ENCODE measurements at places on chromosomes 2 and 18.

GRCh38 chr2:138356178-138356577, 145.4 kb upstream of the SPOPL start:
- DNase-seq = peak; percentile 69

- no peak for DNase-seq
These were observed 24.6 kb downstream of the ARL6IP6 start for GRCh38 chr2:152743002-152743401.

GRCh38 chr2:102340778-102341177, 14.8 kb upstream of the IL18R1 start:
- no peak for DNase-seq

- no peak for DNase-seq
These were observed 27.3 kb downstream of the KCNF1 start for GRCh38 chr2:10939058-10939457.

GRCh38 chr2:162103443-162104009, 29.5 kb upstream of the DPP4 start:
- peak; percentile 69 for DNase-seq

- no peak for DNase-seq
These were observed 24.1 kb downstream of the CD302 start for GRCh38 chr2:159773886-159774285.

DNA sequence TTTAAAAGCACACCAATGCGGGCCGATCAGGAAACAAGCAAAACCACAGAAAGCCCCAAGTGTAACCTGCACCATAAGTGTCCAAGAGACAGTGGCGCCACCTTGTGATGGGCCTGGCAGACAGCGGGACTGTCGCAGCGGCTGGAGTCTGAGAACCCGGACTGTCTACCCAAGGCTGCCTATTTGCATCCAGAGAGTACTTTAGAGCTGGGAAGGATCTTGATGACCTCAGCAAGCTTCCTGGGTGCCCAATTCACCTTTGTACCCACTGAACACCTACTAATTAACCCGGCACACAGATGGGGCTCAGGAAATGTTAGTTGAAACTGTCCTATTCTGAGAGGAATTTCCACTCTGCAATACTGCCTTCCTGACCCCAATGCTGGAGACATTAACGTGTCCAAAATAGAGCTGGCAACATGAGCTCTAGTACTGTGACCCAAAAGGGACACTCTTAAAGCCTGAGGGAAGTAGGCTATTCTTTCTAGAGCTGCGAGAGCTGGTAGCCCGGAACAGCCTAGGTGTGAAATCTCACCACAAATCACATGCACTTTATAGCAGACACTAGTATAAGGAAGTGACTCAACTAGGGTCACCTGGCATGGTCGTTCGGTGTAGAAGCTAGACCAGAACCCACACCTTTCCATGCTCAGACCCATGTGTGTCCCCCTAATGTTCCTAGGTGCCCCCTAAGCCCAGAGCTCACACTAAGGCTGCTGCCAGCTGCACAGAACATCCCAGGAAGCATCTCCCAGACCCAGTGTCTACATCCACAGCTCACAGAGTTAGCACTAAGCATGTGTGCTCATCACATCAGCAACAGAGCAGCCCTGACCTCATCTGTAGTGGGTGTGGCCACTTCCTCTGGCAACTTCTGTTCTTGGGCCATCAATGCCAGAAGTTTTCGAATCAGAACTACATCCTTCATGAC, 25.4 kb downstream of the POLR1A start:
- peak; percentile 81 for DNase-seq

- DNase-seq = no peak
These were observed 10.9 kb upstream of the HOXD1 start for GRCh38 chr2:176177580-176178037.

- no peak for DNase-seq
These were observed 90.4 kb downstream of the DOCK10 start for GRCh38 chr2:224951723-224952481.

- peak; percentile 94 for DNase-seq
These were observed 48.1 kb downstream of the MERTK start for GRCh38 chr2:111946294-111947114.
